ENCODE measurements at places on chromosomes 3 and 15. TPM values are rescaled to one million over a fixed set of nuclear protein-coding genes. Genes with fewer than 3 reads are reported as not detected.

Gene CPLX3
- total RNA-seq, result not detected

Gene ALDH1A2
- total RNA-seq, result 0.36 TPM

Gene FAM43A
- 12.5 TPM for total RNA-seq

Gene WDR93
- not detected for total RNA-seq

Gene ATP13A4
- 2.1 TPM for total RNA-seq

Gene ACSBG1
- not detected for total RNA-seq

Gene SI
- not detected for total RNA-seq

Gene SLC24A5
- total RNA-seq, result not detected

Gene CP
- total RNA-seq, result not detected

Gene ARPIN
- not detected for total RNA-seq

Gene ALDH1L1
- not detected for total RNA-seq

Gene MASP1
- not detected for total RNA-seq

Gene CCR8
- 2.5 TPM for total RNA-seq

Gene GNB5
- 15.6 TPM for total RNA-seq

Gene RPP14
- total RNA-seq, result 24.9 TPM

Gene WNT5A
- total RNA-seq, result not detected

Gene ZNF80
- 2.1 TPM for total RNA-seq

Gene SCAP
- 72.5 TPM for total RNA-seq
